Stimulated activated CD8-positive, alpha-beta memory T cell treated with anti-CD3 and anti-CD28 coated beads, Interleukin-4, amount 100 ng/mL, for 1 hour (primary cell): ENCODE measurements at places on chromosomes 5 and 9.

DNA sequence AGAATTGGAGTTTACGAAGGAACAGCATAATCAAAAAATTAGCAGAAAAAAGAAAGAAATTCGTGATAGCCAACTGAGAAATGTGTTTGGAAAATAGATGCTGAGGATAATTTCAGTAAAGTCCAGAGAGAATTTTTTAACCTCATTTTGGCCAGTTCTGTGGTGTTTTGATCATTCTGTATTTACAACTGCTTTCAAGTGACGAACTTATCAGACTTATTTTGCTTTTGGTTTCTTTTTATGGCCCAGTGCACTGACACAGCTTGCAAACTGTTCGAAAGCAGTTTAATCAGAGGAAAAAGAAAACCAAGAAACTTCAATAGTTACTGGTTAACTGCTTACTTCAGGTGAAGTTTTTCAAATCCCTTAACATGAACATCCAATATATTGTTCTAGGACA is 1.9 kb downstream of the SDHA start:
- no peak for DNase-seq

DNA sequence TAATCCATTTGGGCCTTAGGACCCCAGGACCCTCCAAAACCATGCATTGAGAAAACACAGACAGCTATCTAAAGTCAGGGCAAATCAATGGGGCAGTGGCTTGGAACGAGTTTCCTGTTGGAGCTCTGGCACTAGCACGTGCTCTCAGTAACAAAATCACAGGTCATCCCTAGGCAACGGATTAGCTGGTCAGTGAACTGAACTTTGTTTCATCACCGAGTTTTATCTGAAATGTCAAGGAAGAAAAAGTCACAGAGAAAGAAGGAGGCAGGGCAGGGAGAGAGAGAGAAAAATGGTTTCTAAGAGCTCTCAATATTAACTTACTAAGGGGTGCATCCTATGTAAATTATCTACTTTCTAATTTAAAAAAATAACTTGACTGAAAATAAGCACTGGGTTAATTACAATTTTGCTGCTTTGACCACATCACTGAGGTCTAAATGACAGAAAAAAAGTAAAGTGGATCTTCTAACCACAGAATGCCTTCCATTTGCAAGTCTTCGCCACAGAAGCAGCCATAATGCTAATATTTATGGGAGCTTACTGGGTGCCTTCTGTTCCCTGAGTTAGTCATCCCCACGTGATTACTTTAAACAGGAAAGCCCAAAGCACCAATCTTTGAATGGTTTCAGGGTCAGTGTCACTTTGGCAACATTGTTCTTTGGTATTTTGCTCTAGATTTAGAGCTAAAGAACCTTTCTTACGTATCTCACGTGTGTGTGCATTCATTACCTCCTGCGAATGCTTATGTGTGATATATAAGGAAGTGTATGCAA is 503.9 kb downstream of the RASEF start:
- no peak for DNase-seq

- DNase-seq, result no peak
Measured at GRCh38 chr5:172407822-172408221, 46.5 kb downstream of the SH3PXD2B start.

GRCh38 chr5:111863801-111864200 is 106.8 kb upstream of the NREP start:
- DNase-seq, result no peak

DNA sequence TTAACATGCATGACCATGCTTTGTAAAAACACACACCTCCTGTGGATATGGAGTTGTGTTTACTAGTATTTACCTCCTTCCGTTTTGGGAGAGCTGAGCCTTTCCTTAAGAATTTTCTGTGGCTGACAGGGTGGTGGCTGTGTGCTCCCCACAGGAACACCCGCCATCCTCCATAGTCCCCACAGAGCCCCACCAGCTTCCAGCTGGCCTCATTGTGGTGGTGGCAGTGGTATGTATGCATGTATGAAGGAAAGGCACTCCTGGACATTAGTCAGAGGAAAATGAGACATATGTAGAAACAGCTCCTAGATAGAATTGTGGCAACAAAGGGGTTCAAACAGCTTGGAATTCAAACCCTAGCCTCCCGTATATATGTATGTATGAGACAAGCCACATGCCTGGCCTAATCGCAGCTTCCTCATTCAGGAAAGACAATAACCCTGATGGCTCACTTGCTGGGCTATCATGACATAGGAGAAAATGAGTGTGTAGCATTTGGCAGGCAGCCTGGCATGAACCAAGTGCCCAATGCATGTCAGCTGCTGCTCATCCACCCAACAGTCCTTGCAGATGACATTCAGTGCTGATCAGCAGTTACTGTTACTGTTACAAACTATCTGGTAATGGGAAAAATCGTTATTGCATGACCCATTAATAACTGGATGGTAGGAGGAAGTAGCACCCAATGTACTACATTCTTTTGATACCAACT is 459.7 kb downstream of the EBF1 start:
- no peak for DNase-seq

- no peak for DNase-seq
Measured at GRCh38 chr5:76771705-76772405, 47.0 kb upstream of the F2RL1 start.

DNA sequence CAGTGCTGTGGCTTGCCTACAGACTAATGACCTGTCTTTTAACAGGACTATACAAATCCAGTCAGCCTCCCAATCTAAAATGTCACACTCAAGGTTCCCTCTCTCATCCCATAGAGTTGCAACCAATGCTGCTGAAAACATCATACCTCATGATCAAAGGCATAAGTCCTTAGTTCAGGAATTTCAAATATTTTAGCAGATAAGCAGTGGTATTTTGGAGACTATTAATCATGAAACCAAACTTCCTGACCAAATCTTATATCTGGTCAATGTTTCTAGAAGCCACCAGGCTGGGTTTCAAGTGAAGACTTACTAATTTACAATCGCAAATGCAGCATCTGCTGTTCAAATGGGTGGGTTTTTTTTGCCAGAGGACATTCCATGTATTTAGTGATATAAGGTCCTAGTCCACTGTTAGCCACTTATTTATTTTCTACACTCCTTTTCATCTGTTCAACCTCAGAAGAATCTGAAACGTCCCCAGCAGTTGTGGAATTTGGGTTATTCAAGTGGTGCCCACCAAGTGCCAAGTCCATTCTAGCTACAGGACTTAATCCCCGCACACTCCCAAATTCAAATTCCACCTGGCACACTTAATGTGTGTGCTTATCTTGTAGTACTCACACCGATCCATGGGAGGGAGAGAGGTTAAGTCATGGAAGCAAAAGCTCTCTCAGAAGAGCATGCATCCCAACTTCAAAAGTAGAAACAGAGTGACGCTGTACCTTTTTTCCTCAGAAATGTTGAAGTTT is 5.8 kb downstream of the TAS2R1 start:
- DNase-seq, result no peak

DNA sequence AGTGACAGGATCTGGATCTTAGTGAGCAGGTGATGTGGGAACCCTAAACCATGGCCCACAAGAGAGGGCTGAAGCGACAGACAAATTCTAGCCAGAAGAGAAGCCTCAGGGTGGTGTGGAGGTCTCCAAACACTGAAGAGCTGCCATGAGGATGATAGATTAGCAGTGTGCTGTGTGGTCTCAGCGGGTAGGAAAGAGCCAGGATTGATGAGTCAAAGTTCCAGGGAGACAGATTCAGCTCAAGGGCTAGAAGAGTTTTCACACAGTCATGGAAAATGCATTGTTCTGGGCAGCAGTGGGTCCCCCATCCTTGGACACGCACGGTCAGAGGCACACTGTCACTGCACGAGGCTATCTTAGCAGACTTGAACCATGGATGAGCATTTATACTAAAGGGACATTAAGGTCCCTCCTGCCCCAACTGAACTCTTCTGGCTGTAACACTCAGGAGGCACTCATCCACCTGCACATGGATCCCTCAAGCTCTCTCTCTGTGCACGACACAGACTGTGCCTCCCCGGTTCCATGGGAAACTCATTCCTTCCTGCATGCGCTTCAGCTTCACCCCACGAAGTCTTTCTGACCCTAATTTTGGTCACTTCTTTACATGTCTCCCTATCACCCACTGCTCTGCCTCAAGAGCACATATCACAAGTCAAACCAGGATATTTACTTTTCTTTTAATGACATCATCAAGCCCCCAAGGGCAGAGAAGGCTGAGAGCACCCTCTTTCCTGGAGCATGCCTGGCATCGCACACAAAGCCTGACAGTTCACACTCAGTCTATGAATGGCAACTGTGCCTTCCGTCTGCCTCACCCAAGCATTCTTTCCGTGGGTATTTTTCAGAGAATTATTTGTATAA is 84.8 kb downstream of the TLE1 start:
- no peak for DNase-seq

DNA sequence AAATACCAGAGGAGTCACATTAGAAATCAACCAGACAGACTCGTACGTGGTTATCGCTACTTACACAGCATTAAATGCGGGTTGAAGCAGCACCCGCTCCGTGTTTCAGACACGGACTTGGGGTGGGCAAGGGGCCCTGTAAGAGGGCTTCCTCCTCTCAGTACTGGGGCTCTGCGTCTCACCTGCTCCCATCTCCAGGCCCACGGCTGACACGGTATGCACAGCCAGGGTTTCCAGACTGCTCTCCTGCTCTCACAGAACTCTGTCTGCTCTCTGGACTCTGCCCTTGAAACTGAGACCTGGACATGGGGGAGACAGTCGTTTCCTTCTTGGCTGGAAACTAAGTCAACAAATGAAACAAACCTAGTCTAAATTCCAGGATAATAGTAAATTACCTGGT is 24.7 kb upstream of the RASGEF1C start:
- DNase-seq, result no peak

- DNase-seq, result no peak
Measured at GRCh38 chr5:132176987-132177386, 50.7 kb downstream of the P4HA2 start.

DNA sequence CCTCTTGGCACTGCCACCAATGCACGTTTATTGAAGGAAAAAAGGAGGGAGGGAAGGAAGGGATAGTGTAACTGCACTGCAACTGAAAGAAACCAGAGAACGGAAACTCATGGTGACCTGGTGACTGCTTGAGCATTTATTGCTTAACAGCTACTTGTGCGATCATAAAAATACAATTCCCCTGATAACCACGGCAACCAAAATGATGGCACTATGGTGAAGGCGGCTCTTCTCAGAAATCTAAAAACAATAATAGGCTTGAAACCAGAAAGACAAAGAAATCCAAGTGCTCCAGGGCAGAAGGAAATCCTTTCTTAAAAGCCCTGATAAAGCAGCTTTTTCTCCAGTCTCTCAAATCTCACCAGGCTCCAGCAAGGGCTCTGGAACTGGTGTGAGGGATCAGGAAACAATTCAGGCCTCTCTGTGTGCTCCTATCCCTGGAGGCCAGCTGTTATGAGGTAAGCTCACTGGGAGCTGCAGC is 1.9 kb downstream of the FBXO10 start:
- no peak for DNase-seq

DNA sequence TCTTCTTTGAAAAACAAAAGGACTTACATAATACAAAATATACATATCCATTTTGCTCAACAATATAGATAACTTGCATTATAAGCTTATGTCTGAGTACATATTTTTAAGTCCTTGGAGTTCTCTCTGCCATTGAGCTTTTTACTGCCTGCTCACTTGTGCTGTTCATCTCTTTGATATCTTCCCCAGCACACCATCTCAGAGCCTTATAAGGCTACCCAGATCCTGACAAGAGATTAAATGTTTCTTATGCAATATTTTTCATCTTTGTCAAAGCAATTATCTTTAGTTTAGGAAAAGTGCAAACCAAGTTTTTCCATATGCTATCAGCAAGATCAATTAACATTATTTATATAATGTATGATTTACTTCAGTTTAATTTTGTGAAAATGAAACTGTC is 60.7 kb upstream of the ITGA1 start:
- no peak for DNase-seq

DNA sequence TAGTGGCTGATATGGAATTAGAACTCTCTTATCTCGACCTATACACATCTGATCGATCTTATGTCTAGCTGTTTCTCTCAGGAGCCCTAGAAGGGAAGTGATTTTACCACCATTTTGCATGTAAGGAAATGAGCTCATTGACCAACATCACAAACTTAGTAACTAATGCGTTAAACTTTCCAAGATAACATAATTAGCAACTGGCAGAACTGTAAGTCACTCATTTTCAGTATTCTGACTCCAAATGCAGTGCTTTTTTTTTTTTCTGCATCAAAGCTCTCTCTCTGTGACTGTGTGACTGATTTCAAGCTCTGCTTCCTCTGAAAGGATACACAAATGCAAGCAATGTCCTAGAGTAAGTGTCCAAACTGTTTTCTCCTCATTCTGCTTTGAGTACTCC is 68.1 kb upstream of the FBXL7 start:
- DNase-seq, result no peak

GRCh38 chr5:132492386-132493125 is 2.0 kb upstream of the IRF1 start:
- no peak for DNase-seq

DNA sequence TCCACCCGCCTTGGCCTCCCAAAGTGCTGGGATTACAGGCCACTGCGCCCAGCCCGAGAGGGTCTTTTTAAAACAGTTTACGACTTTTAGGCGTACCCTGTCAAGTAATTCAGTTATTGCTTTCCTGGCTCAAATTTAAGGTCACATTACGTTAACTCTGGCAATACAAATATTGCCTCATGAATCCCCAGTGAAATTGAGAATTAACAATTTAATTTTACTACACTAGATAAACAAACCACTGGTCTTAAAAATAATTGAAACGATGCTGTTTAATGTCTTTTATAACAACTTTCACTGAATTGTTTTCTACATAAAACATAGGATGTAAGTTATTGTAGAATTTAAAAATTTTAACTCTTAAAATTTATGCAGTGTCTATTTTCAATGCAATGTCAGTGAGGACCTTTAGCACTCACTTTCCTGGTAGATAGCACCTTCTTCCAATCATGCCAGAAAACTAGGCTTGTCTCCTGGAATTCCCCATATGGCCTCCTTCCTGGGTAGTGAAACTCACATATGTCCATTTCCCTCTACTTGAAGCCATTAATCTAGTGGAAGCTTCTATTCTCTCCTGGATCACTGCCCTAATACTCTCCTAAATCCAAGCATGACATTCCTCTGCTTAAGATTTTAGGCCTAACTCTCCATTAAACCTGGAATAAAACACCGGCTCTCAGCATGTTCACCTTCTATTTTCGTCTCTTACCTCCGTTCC is 13.5 kb downstream of the BASP1 start:
- no peak for DNase-seq

DNA sequence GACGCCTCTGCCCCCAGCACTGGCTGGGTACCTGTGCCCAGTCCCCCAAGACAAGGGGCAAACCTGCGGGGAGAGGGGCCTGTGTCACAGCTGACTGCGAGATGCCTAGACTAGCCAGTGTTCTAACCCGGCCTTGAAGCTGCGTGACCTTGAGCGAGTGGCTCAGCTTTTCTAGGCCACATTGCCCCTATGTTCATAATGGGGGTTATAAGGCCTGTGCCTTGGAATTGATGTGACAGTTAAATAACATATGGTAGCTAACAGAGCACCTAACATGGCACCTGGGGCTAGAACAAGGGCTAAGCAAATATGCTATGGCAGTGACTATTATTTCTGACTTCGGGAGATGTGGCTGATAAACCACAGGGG is 22.8 kb upstream of the COL27A1 start:
- DNase-seq, result no peak
